T-helper 2 cell (primary cell): ENCODE measurements at places on chromosomes 6 and 20.

DNA sequence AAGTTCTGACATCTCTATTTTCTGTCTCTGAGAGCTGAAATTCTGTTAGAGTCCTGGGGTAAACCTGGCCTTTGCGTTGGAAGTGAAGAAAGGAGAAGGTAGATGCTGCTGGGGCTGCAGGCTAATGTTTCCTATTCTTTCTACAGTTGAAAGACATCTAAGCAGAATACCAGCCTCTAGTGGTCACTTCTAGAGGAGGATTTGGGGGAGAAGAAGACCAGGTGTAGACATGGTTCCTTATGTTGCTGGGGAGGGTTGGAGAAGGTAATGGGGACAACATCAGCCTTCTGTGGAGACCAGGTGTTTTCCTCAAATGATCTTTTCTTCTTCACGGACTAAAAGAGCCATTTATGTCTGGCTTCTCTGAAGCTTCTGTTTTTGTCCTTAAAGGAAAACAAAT lies 62.6 kb downstream of the BTBD3 start:
- DNase-seq = no peak

- no peak for DNase-seq
These were observed 65.5 kb downstream of the ARID1B start for GRCh38 chr6:156842598-156843250.

- DNase-seq = no peak
These were observed 87.6 kb downstream of the BTBD9 start for GRCh38 chr6:38552121-38552520.

DNA sequence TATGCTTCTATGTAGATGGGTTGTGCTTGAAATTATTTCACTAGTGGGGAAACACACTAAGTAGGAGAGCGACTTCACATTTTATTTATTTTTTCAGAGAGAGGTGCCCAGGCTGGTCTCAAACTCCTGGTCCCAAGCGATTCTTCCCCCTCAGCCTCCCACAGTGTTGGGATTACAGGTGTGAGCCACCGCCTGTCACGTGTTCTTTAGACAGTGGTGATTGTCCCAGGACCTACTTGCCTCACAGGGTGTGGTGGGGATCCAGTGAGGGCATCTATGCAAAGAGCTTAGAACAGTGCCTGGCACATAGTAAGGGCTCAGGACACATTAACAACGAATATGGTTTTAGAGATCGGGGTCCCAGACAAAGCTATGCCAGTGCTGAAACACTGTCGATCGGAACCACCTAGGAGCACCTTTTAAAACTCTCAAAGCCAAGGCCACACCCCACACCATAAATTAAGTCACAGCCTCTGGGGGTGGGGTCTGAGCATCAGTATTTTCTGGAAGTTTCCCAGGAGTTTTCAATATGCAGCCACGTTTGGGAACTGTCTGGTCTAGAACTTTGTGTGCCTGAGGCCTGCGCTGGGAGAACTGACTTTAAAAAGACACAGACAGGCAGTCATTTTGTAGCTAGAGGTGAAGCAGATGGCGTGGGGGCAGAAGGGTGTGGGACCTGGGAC lies 4.8 kb upstream of the BCAS4 start:
- no peak for DNase-seq

- DNase-seq = no peak
These were observed 11.5 kb upstream of the IPCEF1 start for GRCh38 chr6:154367839-154368695.

- DNase-seq = no peak
These were observed 18.4 kb downstream of the FOXP4 start for GRCh38 chr6:41564448-41565142.

DNA sequence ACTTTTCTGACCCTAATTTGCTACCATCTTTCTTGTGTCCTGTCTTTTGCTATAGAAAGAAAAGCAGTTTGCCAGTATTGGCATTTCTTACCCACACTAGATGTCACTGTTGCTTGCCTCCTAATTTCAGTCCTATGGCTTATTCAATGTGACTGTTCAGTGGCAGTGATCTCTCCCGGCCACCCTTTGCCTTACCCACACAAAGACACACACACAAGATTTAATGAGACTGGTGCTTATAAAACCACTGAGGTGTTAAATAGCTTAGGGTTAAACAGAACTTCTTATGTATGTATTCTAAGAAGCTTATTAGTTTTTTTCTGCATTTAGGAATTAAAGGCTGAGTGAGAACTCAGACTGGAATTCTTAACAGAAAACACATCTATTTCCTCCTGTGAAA lies 233.6 kb upstream of the ASCC3 start:
- no peak for DNase-seq

- no peak for DNase-seq
These were observed 23.5 kb upstream of the ANGPT4 start for GRCh38 chr20:939606-940005.

GRCh38 chr6:22657352-22657980 lies 88.1 kb downstream of the HDGFL1 start:
- DNase-seq = no peak

DNA sequence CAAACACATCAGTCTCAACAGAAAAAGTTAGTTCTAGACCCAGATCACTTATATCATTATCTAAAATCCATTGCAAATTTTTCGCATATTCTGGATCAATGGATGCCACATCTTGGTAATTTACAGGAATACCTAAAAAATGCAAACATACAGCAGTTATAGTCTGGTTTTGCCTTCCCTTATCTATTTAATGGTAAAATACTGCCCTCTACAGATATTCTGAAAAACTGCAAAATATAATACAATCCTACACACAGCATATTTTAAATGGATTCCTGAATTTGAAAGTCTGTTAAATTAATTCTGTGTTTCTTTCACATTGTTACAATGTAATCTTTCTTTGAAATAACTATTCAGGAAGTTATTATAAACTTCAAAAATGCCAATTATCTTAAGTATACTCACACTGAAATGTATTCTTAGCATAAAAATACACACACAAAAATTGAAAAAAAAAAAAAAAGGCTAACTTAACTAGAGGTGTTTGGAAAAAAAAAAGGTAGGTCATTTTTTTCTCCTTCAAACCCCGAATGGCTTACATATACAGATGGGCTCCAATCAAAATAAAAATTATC lies 88.4 kb downstream of the HACE1 start:
- no peak for DNase-seq

DNA sequence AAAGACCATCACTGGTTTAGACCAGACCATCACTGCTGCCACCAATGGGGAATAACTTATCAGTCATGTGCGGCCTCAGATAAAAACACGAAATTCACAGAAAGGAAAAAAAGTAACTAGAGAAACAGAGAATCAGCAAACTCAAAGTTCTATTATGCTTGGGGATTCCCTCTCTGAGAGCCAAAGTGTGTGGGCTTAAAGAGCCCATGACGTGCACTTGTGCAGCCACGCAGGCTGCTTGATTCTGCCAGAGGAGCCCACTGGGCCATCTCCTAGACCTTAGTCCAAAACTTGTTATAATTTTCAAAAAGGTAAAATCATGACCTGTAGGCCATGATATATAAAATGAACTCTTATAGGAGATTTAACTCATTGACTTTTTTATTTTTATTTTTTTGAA lies 15.2 kb downstream of the RAB44 start:
- DNase-seq = no peak

DNA sequence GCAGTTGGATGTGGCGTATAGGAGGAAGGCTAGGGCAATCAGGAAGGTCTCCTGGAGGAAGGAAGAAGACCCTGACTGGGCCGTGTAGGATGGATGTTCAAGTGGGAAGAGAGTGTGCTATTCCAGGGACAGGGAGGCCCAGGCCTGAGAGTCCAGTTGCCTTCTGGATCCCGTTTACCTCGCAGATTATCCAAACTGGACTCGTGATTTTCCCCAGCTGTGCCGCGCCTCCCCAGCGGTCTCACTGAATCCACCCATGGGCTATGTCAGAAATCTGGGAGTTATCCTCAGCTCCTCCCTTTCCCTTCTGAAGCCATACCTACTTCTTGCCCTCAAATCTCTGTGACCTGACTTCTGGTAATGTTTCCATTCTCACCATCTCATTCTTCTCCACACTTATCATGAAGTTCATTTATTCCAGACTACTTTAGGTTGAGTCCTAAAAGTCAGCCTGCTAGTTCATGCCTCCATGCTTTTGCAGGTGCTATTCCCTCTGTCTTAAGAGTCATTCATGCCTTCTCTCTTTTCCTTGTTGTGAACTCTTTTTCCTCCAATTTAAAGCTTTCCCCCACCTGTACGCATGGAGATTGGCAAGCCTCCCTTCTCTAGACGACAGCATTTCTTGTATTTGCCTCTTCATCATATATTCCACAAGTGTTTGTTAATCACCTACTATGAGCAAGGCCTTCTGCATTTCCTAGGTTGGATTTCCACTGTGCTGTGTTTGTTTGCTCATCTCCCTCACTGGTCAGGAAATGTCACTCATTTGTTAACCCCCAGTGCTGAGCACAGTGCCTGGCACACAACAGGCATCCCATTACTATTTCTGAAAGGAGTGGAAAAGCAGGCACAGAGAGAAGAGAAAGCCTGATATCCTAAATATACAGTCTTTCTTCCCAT lies 2.7 kb downstream of the SDCBP2 start:
- no peak for DNase-seq

GRCh38 chr6:109944448-109944847 lies 33.7 kb upstream of the GPR6 start:
- DNase-seq = no peak

- DNase-seq = no peak
These were observed 245.0 kb downstream of the UTRN start for GRCh38 chr6:144530118-144530517.

- DNase-seq = no peak
These were observed 879.7 kb upstream of the GJE1 start for GRCh38 chr6:141252828-141253608.

- DNase-seq = no peak
These were observed 19.2 kb downstream of the ITPR3 start for GRCh38 chr6:33640361-33640760.

DNA sequence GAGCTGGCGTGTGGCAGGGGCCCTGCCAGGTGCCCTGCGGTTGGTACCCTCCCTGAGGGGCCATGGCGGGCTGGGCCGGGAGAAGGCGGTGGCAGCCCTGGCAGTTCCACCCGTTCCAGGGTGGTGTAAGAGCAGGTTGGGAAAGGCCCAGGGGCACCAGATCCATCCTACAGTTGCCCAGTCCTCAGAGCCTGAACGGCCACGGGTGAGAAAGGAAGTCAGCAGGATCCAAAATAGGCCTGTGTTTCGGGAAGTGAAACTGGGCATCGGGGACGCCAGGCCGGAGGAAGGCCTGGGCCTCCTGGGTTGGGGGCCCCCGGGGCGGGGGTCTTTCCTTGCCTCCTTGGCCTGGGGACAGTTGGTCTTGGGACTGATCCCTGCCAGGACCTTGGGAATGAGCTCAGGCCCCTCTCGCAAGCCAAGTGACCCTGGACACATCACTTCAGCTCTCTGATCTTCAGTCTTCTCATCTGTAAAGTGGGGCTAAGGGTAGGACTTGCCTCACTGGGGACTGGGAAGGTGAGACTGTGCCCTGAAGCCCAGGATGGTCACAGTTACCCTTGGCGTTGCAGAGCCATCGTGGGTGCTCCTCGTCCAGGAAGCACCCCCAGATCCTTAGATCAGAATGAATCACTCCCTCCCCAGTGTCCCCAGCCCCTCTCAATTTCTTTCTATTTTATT lies 18.1 kb upstream of the NOL4L start:
- DNase-seq = no peak
